ENCODE measurements at places on chromosomes 1 and 21.
A peak's percentile ranks its signal among the peaks of the same experiment; 100 is the strongest.

DNA sequence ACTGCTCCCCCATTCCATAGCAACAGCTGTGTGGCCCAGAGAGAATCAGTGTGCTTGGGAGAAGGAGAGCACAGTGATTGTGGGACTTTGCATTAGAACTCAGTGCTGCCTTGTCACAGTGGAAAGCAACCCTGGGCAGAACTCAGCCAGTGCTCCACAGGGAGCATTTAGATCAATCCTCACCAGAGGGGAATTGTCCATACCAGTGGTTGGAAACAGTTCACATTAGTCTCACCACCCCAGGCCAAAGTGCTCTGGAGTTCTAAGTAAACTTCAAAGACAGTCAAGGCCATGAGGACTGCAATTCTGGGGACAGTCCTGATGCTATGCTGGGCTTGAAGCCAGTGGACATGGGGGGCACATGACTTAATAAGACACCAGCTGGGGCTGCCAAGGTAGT, 12.9 kb upstream of the SMAP2 start:
- DNase-seq: no peak

GRCh38 chr1:238675221-238675620, 711.1 kb upstream of the CHRM3 start:
- no peak for DNase-seq

DNA sequence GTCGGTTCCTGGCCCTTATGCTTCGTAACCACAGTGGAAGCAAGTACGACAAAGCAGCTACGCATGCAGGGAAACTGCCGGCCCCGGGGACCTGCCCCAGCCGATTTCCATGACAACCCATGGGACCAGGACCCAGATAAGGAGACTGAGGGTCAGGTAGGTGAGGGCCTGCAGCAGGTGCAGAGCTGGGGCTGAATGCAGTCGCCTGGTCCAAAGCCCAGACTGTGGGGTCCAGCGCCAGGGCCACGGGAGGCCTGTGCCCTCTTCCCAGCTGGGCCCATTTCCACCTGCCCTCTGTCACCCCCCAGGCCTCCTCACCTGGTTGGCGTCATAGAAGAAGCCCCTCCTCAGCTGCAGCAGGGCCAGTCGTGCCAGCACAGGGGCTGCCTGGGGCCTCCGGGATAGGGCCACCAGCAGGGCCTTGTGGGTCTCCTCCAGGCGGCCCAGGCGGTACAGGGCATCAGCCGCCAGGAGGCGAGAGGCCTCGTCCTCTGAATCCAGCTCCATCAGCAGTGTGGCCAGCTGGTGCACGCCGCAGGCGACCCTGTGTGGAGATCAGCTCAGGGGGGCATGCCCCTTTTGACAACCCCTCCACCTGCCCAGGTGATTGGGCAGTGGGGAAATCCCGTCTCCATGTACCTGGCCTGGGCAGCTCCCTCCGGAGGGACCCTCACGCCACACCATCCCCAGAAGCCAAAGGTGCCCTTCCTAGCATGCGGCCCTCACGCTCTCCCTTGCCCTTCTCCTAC, 14.2 kb downstream of the TTC34 start:
- no peak for DNase-seq

DNA sequence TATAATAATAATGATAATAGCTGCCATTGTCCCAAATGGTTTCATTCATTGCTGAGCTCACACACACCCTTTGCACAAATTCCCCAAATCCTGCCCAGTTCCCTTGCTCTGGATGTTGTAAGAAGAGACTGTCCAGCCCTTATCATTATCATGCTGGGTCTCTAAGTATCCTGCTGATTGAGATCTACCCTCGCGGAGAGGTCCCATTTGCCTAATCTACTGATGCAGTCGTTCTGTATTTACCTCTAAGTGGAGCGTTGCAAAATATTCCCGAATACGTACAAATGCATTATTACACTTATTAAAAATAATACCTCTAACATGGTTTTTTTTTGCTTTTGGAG, 51.2 kb downstream of the TNFRSF8 start:
- no peak for DNase-seq

GRCh38 chr1:38053416-38054091, 7.0 kb upstream of the POU3F1 start:
- DNase-seq: no peak

GRCh38 chr1:184624626-184625025, 130.0 kb downstream of the EDEM3 start:
- no peak for DNase-seq

- DNase-seq: no peak
These were observed 59.3 kb downstream of the CD58 start for GRCh38 chr1:116511459-116512019.

GRCh38 chr1:110053552-110054428, 16.7 kb downstream of the ALX3 start:
- DNase-seq: peak; percentile 80

- DNase-seq: no peak
These were observed 530.5 kb downstream of the KIF26B start for GRCh38 chr1:245685111-245685810.

DNA sequence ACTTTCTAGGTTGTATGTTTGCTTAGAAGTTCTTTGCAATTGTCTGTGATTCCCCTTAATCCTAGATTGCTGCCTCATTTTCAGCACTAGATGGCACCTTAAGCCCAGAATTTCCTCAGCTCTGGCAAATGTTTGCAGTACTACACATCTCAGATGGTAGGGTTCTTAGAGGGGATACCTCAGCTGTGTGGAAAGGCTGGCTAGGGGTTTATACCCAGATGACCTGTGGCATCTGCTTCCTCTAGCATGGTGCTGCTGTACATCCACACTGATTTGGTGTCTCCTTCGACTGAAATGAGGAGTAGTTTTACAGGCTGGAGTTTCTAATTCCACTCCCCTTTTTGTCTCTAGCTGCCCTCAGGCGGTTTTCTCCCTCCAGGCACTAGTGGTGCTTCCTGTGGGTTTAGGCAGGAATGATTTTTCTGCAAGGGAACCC, 23.5 kb downstream of the ASB17 start:
- no peak for DNase-seq

DNA sequence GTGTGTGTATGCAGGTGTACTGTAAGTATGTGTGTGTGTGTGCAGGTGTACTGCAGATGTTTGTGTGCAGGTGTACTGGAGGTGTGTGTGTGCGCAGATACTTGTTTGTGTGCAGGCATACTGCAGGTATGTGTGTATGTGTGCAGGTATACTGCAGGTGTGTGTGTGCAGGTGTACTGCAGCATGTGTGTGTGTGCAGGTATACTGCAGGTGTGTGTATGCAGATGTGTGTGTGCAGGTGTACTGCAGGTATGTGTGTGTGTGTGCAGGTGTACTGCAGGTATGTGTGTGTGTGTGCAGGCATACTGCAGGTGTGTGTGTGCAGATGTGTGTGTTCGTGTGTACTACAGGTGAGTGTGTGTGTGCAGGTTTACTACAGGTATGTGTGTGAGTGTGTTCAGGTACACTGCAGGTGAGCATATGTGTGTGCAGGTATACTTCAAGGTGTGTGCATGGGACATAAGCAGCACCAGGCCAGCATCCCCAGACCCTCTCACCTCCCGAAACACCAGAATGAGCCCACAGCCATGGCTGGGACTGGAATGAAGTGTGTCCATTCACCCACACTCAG, 97.5 kb downstream of the DMRTB1 start:
- DNase-seq: no peak

- no peak for DNase-seq
These were observed 150.8 kb upstream of the SGIP1 start for GRCh38 chr1:66383168-66383567.

DNA sequence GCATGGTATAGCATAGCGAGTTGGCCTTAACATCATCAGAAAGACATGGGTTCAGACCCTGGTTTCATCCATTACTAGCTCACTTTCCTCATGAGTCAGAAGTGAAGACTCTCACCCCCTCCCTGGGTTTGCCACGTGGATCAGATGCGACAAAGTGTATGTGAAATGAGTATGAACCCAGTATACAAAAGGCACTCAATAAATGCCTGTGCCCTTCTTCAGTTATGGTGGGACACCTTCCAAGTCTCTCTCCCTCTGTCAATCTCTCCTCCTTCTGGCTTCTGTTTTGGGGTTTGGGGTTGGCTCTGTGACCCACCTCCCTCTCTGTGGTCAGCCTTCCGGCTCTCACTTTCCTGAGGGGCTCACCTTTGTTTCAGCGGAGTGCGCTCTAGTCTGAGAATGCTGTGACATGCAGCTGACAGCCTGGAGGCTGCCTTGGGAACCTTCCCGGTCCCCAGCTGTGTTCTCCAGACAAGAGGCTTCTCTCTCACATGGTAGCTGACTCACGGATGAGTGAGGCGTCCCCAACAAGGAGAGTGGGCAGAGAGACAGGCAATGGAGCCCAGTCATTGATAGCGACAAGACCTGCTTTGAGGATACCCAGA, 155.0 kb upstream of the EDN2 start:
- DNase-seq: peak; percentile 67

DNA sequence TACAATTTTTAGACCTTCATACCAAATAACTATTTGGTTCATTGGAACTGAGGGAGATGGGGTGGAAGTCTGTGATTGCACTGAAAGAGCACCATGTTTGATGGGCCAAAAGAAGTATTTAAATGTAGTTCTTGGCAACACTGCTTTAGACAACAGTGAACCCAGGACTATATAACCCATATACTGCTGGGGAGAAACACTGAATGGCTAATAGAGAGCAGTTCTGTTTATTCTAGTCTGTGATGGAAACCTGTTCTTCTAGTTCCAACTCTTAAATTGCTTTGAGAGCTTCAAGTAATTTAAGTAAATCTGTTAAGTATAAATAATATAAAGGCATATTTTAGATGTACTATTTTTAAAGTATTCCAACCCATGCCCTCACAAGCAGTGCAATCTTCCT, 96.3 kb downstream of the NIBAN1 start:
- no peak for DNase-seq

- DNase-seq: no peak
These were observed 62.0 kb upstream of the MACF1 start for GRCh38 chr1:39142401-39143060.

DNA sequence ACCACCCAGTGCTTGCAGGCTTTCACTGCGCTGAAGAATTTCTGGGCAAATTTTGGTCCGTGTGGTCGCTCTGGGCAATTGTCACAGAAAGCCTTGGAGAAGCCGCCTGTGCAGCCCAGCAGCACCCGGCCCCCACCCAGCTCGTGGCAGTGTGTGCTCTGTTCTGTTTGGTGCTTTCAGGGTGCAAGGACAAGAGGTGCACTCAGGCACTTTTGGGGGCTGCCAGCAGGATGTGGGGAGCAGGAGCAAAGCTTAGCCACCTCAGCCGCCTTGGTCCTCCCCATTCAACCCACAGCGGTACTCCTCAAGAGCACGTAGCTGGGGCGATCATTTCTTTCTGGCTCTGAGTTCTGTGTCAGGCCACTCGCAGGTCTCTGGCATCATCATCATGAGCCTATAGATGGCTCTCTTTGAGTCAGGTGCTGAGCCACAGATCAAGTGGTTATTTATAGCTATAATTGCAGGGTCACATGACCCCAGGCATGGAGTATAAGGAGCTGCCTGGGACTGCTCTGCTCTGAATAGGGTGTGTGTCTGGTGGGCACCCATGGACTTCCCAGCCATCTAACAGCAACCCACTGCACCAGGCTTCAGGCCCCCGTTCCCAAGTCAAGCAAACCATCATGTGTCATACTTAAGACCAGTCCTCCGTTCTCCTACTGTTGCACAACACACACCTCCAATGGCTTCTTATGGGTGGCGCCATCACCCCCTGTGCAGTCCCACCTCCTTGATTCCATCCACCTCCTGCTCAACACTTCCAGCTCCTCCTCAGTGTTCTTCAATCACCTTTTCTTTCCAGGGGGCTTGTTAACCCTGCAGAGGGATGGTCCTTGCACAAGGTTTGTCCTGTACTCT, 18.1 kb upstream of the TENT5C start:
- no peak for DNase-seq

GRCh38 chr1:80155371-80155770, 1148.8 kb upstream of the ADGRL4 start:
- no peak for DNase-seq

- DNase-seq: no peak
These were observed 1.6 kb downstream of the EPS8L3 start for GRCh38 chr1:109762039-109762585.

- no peak for DNase-seq
These were observed 25.2 kb downstream of the PSEN2 start for GRCh38 chr1:226895644-226896043.

DNA sequence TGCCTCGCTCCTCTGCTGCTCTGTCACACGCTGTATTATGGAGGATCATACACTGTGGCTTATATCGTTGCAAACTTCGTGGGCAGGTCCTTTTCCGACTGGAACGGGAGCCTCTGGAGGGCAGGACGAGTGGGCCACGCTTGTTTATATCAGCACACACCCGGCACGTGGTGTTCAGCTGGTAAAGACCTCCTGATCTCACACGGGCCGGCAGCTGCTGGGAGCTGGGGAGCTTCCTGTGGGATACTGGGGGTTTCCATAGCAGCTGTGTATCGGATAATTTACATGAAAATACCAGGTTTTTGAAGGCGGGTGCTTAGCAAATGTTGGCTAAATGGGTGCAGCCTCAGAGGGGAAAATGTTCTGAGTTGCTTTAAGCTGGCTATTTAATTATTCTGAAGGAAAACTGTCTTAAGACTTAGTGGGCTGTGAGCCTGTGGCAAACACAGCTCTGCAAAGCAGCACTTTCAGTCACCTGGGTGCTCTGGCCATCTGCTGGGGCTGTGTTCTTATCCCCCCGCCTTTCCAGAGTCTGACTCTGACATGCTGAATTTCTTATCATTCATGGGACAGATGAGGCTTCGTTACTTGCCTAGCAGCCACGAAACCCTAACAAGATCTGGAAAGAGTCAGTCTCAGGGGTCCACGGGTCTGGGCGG, 103.6 kb upstream of the GCLM start:
- DNase-seq: no peak

DNA sequence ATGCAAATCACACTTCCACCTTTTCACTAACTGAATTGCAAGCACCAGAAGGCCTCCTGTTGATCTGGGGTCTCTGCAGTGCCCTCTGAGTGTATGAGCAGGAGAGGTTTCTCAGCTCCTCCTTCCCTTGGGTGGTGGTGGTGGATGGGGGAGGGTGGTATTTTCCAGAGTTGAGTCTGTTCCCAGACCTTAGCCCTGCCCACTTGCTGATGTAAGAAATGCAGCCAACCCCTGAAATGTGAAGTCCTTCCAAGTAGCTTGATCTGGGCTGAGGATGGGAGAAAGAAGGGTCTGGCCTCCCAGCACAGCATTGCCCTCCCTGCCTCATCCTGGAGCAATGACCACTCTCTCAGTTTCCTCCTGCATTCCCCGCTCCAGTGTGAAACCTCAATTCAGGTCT, 6.3 kb upstream of the FOXD2 start:
- DNase-seq: no peak

DNA sequence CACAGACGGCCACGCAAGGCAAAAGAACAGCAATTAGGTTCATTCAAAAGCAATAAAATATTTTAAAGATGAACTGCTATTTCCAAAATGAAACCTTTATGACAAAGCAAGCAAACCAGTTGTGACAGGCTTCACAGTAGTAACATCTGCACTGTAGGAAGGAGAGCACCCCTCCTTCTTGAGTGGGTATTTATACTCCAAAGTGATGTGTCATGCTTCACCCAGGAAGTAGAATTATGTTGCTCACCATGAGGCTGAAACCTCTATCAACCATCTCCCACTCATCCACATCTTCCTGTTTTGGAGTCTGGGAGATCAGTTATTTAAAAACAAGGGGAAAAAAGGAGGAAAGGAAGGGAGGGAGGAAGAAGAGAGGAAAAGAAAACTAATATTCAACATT, 885 bp downstream of the OR2T10 start:
- DNase-seq: no peak
